ENCODE measurements at places on chromosomes 5 and 9.

- DNase-seq, result peak; percentile 54
Observed at GRCh38 chr5:56075361-56075760, 80.6 kb upstream of the IL6ST start.

GRCh38 chr5:30752015-30752414 is 441.5 kb upstream of the CDH6 start:
- no peak for DNase-seq

DNA sequence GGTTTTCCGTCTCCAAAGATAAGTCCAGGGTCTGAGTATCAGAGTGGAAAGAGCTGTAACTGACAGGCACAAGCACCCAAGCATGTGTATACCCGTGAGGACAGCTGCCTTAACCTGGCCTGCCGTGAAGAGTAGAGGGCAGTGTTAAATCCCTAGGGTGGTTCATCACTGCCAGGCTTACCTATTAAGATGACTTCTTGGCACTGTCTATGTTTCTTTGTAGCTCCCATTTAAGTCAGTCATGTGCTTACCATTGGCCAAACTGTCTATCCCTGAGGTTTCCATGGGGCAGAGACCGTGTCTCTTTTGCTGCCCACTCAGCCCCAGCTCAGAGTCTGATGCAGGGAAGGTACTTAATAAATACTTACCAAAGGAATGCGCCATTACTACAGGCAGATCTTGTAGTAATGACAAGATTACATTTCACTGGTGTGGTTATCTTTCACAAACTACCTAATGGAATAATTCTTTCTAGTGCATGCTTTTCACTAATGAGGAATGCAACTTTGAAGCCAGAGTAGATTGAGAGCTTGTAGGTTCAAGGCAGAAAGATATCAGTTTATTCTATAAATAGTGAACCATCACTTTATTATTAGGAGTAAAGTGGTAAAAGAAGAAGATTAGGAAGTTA is 64.2 kb downstream of the SNX24 start:
- DNase-seq, result no peak

GRCh38 chr9:21481470-21482056 is 550 bp downstream of the IFNE start:
- DNase-seq, result no peak

DNA sequence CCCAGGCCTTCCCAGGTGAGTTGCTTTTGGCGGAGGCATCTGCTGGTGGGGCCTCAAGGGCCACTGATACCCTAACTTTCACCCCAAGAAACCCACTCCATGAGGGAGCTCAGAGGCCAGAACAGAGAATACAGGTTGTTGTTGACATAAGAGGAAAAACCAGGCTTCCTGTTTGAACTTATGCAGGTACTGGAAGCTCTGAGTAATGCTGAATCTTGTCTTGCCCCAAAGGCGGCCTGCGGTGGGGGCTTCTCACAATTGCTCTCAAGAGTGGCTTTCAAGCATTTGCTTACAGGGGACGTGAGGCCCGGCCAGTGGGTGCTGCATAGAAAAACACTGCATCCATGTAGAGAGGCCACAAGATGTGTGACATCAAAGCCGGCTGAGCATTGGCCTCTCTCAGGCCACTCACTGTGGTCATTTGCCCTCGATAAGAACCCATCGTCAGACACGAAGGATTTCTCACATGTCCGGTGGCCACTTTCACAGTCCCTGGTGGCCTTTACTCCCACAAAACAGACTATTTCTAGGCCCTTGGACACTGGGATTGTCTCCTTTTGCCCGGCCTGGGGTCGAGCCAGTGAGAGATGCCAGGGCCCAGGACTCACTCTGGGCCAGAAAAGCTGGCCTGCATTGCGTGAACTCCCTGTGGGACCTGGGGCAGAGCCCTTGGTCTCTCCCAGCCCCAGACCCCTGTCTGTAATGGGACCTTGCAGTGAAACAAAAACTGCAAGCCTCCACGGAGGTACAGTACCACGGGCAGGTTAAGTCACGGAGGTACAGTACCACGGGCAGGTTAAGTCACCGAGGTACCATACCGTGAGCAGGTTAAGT is 34.5 kb upstream of the TCF7 start:
- no peak for DNase-seq

GRCh38 chr9:127776195-127776923 is 2.1 kb downstream of the SH2D3C start:
- DNase-seq, result peak; percentile 50

- no peak for DNase-seq
Observed at GRCh38 chr9:134031783-134032182, 6.5 kb downstream of the BRD3OS start.

GRCh38 chr5:125316915-125317535 is 570.6 kb upstream of the ZNF608 start:
- DNase-seq, result no peak

DNA sequence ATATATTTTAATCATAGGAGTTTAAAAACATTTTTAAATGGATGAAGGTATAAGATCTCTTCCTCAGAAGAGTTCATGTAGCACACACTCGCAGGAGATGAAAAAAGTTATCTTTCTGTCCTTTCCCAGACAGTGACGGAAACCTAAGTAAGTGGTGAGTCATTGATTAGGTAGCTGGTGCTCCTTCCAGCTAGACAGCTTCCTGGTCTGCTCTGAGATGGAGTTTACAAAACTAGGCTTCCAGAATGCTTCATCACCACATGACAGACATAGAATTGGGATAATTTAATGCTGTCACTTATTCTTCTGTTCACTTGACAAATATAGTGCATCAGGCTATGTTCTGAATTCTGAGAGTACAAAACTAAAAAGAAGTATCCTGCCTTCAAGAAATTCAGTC is 2393.0 kb upstream of the C9orf72 start:
- DNase-seq, result no peak

GRCh38 chr9:113547501-113547900 is 84.0 kb downstream of the RGS3 start:
- no peak for DNase-seq

DNA sequence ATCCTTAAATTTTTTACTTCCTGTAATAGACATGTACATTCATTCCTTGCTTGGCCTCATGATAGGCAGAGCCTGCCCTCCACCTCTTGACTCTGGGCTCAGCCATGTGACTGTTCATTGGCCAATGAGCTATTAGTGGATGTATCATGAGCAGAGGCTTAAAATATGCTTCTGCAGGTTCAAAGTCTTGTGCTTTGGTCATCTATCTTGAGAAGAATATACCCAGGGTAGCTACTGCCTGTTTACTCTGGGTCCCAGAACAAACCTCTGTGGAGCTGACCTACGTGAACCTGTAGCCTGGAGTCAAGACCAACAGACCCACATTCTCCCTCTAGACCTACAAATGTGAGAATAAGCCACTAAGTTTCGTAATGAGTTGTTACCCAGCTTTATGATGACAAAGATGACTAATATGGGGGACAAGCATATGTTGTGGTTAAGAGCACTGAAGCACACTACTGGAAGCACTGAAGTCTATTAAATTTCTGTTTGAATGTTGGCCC is 244.4 kb downstream of the MAST4 start:
- no peak for DNase-seq

GRCh38 chr5:64947031-64947430 is 178.3 kb downstream of the CWC27 start:
- DNase-seq, result no peak

DNA sequence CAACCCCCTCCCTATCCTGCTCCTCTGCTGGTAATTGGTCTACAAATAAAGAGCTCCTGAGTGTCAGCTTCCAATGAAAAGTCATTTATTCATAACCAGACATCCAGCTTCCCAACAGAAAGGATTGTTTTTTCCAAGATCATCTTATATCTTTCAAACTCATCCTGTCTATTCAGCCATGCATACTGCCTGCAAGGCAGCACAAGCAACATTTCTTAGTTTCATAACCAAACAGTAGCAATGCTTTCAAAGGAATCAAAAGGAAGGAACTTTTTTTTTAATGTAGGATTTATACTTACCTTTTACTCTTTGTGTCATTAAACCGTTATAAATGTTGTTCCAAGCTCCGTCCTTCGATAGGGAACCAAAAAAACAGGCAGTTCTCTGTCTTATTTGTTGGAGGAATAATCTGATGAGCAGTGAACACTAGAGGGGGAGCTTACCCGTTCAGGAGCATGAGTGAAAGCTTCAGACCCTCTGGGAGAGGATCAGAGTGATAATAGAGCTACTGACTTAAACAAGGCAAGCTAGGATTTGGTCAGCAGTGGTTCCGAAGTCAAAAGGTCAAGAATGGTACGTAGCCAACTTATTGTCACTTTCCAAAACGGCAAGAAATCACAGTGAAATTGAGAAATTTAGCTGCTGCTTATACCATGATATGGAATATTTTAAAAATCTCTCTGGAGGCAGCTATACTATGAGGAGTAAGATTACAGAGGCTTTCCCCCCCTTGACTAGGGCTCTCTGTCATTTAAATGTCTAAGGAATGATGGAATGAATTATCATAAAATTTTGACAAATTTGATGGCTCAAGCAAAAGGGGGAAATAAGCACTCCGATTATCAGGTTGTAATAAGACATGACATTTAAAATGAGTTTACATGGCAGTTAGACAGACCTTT is 892.9 kb downstream of the NR2F1-AS1 start:
- no peak for DNase-seq
